Aorta (tissue), 5 donors: ENCODE measurements at places on chromosomes 13 and 19. TPM values are rescaled to one million over a fixed set of nuclear protein-coding genes. Genes with fewer than 3 reads are reported as not detected.
A peak's percentile ranks its signal among the peaks of the same experiment; 100 is the strongest.

DNA sequence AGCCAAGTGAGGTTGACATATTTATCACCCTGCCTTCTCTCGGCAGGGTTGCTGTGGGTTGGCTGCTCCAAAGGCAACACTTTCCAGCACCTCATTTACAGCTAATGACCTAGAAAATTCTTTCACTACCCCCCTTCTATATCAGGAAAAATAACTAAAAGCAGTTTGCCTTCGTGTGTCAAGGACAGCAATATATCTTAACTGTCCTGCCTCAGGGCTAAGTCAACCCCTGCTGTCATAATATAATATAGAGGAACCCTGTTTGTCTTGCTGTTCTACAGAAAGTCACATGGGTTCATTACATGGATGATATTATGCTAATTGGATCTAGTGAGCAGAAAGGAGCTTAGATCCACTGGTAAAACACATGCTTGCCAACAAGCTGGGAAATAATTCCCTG is 28.1 kb upstream of the USP12 start:
- no peak overlapping the region for H3K27ac ChIP-seq
- no peaks in the 10 kb centered on the region for H3K36me3 ChIP-seq
- no peaks in the 10 kb centered on the region for H3K27me3 ChIP-seq
- H3K4me3 ChIP-seq: no peak overlapping the region

GRCh38 chr13:43640476-43640875 is 146.3 kb downstream of the ENOX1 start:
- H3K4me3 ChIP-seq: no peak overlapping the region
- no peaks in the 10 kb centered on the region for H3K36me3 ChIP-seq
- no peak for DNase-seq
- H3K27me3 ChIP-seq: no peaks in the 10 kb centered on the region

GRCh38 chr13:24911133-24911908 is 147.4 kb downstream of the RNF17 start:
- peaks cover 4% of the 10 kb centered on the region for H3K36me3 ChIP-seq
- no peaks in the 10 kb centered on the region for H3K27me3 ChIP-seq
- no peak for DNase-seq
- no peak overlapping the region for H3K27ac ChIP-seq
- H3K4me3 ChIP-seq: no peak overlapping the region
- H3K4me1 ChIP-seq: no peaks in the 10 kb centered on the region

DNA sequence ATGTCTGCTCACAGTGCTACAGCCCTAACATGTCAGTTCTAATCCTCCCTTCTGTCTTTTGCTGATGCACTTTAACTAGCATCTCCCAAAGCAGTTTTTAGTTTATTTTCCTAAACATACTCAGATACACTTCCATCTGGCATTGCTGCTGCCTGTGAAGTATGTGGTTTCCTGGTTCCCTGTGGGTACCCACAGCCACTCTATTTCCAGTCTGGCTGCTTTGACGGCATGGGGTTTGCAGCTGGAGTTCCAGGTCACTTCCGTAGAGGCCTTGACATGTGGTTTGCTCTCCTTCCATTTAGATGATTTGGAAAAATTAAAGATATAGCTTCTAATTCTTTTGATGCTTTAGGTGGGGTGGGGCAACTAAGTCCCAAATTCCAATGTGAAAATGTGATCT is 375.5 kb downstream of the PCDH20 start:
- H3K27ac ChIP-seq: no peak overlapping the region
- H3K4me1 ChIP-seq: no peaks in the 10 kb centered on the region
- H3K4me3 ChIP-seq: no peak overlapping the region
- DNase-seq: no peak

The RDH8 gene
- total RNA-seq: not detected

DNA sequence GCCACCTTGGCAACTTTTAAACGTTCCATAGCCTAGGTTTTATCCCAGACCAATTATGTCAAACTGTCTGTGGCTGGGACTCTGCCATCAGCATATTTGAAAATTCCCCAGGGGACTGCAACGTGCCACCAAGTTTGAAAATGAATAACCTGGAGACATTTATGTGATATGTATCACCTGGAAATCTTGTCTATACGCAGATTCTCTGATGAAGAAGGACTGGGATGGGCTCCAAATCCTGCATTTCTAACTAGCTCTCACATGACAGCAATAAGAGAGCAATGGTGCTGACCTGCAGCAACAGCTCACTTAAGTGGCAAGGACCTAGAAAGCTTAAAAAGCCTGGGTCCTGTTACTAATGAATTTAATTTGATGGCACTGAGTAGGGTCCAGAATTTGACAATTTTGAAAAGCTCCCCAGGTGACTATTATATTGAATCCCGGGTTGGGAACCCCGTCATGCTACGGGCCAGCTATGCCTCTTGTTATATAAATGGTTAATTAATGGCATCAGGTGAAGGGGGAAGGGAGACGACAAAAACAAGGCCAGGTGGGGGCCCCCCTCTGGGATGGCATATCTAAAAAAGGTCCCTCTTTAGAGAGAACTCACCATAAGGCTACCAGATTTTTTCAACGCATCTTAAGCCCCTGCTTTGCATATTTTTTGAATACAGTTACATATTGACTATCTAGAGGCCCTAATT is 213.7 kb downstream of the ZIC5 start:
- H3K27me3 ChIP-seq: no peaks in the 10 kb centered on the region
- no peak overlapping the region for H3K4me3 ChIP-seq
- no peaks in the 10 kb centered on the region for H3K36me3 ChIP-seq
- no peaks in the 10 kb centered on the region for H3K4me1 ChIP-seq

DNA sequence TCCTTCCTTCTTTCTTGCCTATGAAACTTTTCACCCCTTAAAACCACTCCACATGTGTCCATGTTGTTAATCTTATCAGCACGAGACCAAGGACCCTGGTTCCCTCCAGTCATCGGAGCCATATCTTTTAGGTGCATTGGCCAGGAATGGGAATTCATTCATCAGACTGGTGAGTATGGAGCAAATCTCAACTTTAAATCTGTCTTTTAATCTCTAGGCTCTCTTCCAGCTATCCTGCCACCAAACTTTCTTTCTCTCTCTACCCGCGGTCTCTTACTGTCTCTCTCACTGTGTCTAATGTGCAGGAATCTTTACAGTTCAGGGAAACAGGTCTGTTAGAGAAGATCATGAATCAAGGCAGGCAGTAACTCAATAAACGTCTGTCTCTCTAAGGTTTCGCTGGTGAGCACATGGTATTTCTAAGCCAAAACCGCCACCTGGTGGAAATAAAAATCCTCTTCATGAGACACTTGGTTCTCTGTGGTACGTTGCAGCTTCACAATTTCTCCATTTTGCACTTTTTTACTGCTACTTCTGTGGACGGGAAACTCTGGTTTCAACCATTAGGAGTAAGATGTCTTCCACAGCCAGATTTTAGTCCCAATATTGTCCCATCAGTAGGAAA is 16.1 kb downstream of the LGALS16 start:
- no peak for DNase-seq
- no peaks in the 10 kb centered on the region for H3K27me3 ChIP-seq
- H3K4me3 ChIP-seq: no peak overlapping the region
- no peaks in the 10 kb centered on the region for H3K4me1 ChIP-seq
- H3K27ac ChIP-seq: no peak overlapping the region

The ENOX1 gene
- total RNA-seq: 2.2 TPM

DNA sequence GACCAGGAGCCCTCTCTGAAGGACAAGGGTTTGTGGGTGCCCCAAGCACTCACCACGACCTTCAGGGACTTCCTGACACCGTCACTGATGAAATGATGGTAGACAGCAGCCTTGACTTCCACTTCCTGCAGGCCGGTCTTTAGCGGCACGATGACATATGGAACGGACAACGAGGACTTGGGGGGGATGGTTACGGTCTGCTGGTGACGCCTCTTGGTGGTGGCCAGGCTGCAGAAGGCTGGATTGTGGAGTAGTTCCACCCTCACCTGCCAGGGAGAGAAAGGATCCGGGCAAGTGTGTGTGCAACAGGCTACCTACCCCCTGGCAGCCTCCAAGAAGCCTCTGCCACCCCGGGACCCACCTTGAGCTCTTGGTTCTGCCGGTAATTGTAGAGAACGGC is 23.2 kb downstream of the C3 start:
- no peaks in the 10 kb centered on the region for H3K4me1 ChIP-seq
- no peaks in the 10 kb centered on the region for H3K27me3 ChIP-seq
- no peak overlapping the region for H3K4me3 ChIP-seq
- DNase-seq: no peak

The CADM4 gene
- 2.9 TPM for total RNA-seq

- peak; percentile 80 for DNase-seq
- no peak overlapping the region for H3K4me3 ChIP-seq
- H3K27me3 ChIP-seq: no peaks in the 10 kb centered on the region
- no peaks in the 10 kb centered on the region for H3K36me3 ChIP-seq
- no peaks in the 10 kb centered on the region for H3K4me1 ChIP-seq
These were observed 15.9 kb downstream of the ZNF787 start for GRCh38 chr19:56105090-56105701.
